ENCODE measurements at places on chromosomes 3 and 15.

DNA sequence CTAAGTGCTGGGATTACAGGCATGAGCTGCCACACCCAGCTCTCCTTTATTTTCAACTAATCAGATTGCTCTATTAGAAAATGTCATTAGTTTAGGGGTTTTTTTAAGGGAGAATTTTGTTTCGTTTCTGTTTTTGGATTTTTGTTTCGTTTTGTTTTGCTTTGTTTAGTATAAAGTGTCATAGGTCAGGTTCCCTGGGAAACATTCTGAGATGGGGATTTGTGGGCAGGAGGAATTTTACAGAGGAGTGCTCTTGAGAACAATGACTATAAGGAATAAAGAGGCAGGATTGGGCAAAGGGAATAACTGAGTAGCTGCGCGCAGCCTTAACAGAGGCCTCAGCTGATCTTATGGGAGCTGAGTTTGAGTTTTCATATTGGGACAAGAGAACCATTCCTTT is 86.8 kb upstream of the NR2F2 start:
- no peak for DNase-seq

- DNase-seq = no peak
Observed at GRCh38 chr15:79025201-79025600, 65.4 kb downstream of the RASGRF1 start.

- no peak for DNase-seq
Observed at GRCh38 chr3:115381573-115381912, 234.5 kb upstream of the ZBTB20 start.

DNA sequence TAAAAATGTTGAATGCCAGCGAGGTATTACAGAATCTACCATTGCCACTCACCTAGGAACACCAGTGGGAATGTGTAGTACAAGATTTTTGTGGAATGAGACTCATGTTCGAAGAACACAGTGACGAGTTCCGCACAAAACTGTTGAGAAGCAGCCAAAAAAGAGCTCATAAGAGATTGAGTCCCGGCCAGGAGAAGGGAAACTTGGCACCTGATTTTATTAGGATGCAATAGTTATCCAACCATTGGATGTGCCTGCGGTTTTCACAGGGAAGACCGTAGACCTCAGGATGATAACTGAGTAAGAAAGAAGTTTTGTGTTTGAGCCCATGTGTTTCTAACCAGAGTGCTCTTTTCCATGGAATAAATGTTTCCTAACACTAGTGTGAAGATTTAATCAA is 88.9 kb downstream of the PTPRG start:
- DNase-seq = no peak

- no peak for DNase-seq
Observed at GRCh38 chr15:39661776-39662175, 80.9 kb downstream of the THBS1 start.

Data from activated effector memory CD4-positive, alpha-beta T cell treated with anti-CD3 and anti-CD28 coated beads, Interleukin-2, amount 50 U/mL, for 16 hours (primary cell).